ENCODE measurements at places on chromosomes 1 and 21.
A peak's percentile ranks its signal among the peaks of the same experiment; 100 is the strongest.

DNA sequence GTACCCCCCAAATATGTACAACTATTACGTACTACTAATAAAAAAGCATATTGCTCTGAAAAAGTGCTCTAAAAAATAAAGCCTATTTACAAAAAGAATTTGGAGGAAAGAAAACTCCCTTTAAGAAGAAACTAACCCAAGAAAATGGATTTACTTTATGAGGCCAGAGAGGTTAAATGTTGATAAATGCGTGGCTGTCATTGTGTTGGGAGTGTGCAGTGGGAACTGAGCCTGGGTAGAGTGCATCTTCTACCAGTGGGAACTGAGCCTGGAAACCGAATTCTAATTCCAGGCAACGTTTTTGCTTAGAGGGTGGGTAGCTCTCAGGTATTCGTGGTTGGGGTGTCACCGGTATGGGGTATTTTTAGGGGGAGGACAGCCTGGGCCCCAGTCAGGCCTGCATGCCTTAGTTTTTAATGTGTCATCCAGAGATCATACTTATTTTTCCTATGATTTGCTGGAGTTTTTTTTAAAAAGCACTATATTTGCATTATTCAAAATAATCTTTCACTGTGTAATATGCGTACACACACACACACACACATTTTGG, 24.1 kb upstream of the RNF187 start:
- no peak for DNase-seq

DNA sequence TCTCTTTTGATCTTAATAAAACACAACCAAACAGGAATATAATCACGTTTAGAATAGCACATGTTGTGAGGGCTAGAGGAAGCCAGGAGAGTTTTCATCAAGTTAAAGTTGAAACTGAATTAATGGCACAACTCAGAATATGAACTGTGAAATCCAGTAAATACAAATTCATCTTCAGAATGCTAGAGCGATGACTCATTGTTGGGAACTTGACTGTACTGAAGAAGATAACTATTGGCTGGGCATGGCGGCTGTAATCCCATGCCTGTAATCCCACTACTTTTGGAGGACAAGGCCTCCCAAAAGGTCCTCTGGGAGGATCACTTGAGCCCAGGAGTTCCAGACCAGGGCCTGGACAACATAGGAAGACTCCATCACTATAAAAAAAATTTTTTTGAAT, 8.8 kb downstream of the SYF2 start:
- no peak for DNase-seq

DNA sequence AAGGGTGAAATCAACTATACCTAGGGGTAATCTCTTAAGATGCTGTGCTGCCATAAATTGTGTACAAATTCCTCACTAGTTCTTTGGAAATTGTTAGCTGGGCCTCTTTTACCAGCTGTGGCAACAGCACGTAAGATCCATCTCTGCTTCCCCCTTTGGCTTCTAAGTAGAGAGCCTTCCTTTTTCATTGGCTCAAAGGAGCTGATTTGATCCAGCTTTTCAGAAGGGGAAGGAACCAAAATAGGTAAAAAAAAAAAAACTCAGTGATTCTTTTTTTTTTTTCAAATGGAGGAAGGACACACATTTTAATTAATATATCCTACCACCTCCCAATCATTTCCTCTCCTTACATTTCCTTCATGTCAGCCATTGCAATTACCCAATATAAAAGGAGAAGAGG, 4.0 kb upstream of the RCAN1 start:
- DNase-seq, result no peak

- DNase-seq, result no peak
Observed at GRCh38 chr1:31714442-31715086, 10.7 kb upstream of the COL16A1 start.

- DNase-seq, result no peak
Observed at GRCh38 chr1:67840449-67840848, 7.2 kb upstream of the GNG12 start.

GRCh38 chr1:8359617-8360481, 41.9 kb downstream of the SLC45A1 start:
- DNase-seq, result no peak

DNA sequence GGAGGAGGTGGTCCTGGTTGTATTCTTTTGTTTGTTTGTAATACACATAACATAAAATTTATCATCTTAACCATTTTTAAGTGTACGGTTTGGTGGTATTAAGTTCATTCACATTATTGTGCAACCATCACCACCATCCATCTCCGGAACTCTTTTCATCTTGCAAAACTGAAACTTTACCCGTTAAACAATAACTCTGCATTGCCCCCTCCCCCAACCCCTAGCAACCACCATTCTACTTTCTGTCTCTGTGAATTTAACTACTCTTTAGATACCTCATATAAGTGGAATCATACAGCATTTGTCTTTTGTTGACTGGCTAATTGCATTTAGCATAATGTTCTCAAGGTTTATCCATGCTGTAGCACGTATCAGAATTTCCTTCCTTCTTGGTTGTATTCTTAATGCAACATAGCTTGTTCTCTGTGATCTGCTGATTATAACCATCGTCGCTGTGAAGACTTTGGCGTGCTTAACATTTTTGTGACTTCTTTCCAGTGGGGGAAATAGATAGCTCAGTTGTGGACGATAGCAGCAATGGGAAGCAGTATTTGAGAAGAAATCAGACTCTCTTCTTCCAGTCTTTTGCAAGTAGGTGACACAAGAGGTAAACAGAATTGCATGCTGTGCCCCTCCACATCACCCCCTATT, 117.5 kb upstream of the HOOK1 start:
- no peak for DNase-seq

DNA sequence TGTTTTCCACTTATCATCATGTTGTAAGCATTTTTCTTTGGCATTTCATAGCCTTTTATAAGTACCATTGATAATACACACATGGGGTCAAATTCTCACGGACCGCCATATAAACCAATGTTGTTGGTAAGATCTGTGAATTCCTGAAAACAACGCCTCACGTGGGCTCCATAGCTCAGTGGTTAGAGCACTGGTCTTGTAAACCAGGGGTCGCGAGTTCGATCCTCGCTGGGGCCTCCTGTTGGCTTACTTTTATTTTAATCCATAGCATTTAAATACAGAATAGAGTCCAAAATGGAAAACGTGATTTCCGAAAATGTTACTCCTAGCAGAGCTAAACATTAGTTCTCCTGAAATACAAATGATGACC, 83.1 kb downstream of the HHIPL2 start:
- peak; percentile 93 for DNase-seq

DNA sequence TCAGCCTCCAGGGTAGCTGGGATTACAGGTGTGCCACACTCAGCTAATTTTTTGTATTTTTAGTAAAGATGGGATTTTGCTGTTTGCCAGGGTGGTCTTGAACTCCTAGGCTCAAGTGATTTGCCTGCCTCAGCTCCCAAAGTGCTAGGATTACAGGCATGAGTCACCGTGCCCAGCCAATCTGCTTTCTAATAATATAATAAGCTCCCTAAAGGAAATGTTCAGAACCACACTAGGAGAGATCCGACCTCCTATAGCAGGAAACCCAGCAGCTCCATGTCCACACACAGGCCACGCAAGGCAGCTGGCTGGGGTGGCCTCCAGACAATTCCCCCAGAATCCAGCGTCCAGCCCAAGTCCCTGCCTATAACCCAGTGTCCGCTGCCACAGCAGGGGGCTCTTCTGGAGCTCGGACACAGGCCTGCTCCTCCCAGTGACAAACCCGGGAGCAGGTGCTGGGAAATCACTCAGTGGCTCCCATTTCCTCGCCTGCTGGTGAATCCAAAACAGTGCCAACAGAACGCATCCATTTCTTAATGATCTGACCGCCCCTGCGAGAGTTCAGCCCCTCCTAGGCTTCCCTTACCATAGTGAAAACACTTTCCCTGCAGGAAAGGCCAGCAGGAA, 7.5 kb downstream of the RIPK4 start:
- no peak for DNase-seq

DNA sequence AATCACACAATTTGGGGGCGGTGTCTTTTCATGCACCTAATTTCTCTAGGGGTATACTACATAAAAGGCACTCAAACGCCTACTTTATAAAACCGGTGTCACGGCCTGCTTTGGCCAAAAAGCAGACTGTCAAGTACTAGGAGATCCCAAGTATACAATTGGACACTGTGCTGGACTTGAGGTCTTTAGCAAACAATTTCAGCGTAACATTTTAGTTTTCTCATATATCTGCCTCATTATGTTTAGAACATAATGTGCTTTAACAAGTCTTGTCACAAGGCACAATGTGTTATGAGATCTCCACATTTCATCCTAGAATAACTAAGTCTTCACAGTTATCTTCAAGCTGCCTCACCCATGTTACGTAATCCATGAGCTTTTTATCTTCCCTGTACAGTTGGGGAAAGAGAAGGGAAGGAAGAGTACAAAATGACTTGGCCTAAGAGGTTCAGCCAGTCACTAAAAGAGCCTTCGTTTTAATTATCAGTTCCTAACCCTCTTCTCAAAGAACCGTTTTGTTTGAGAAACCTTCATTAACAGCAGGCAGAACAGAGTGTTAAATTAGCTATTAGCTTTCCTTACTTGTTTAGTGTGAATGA, 1.7 kb downstream of the SSX2IP start:
- no peak for DNase-seq

- DNase-seq, result no peak
Observed at GRCh38 chr1:222557148-222557547, 9.2 kb upstream of the HHIPL2 start.

DNA sequence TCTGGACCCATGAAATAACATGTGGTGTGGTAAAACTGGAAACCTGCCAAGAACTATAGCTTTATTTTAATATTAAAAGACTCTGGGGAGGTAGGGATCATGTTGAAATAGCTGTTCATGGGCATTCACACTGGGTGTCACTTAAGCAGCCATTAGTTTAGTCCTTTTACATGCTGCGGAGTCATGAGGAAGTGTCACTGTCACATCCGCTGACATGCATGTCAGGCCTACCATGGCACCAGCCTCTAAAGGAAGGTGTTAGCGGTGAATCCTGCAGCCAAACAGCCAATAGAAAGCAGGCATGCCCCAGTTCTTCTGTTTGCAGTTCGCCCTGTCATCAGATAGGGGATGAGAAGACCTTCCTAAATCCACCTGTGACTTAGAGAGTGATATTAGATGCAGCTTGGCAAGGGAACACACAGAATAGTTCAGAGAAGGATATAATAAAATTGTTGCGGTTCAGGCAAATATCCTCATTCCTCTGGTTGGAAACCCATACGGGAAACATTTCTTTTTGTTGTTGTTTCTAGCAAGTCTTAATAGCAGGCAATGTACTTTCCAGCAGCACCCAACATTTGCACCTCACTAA, 100.4 kb downstream of the CACHD1 start:
- no peak for DNase-seq

DNA sequence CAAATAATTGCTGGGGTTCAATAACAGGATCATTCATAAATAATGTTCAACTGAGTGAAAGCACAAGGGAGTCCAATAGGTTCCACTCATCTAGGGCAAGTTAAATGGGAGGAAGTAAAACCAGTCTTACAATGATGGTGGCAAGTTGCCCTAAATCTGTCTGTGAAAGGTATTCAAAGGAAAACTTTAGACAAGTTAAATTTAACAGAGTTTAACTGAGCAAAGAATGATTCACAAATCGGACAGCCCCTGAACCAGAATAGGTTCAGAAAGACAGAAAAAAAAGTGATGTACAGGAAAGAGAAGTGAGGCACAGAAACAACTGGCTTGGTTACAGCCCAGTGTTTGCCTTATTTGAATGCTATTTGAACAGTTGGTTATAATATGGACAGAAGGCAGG, 183.5 kb upstream of the ADGRL4 start:
- DNase-seq, result no peak

DNA sequence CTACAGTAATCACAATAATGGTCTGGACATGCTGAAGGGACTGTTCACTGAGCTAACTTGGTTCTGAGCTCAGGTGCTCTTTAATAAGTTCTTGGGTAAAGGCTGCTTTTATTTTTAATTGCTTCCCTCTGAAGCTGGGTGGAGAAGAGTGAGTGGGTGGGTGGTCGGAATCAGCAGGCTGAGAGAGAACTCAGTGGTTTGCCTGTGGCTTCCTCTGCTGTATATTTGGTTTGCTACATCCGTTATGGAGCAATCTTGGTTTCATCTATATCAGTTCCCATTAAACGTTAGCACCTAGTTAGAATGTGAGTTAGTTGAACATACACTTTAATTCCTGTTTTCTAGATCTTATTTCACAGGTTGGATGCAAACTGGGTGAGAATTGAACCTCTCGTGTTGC, 23.3 kb downstream of the CNIH4 start:
- DNase-seq, result no peak

DNA sequence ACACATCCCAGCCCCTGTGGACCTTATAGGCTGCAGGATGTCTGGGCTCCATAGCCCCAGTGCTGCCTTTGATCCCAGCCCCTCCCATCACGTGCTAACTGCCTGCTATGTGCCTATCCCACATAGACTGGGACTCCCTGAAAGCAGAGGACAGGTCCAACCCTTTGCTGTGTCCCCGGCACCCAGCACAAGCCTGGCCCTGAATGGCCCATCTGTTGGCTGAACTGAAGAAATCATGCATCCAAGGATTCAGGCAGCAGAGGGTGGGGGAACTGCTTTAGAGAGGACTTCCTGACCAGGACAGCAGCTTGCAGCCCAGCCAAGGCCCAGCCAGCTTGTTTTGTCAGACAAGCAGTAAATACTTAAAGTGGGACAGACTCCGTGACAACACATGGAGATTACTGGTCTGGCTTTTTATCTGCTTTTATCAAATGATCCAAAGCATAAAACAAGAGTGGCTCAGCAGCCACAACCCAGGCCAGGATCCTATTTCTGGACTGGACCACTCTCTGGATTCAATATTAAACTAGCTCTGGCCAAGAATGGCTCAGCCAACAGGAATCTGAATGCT, 69.3 kb downstream of the GLIS1 start:
- DNase-seq, result no peak

- DNase-seq, result no peak
Observed at GRCh38 chr1:212430955-212431394, 1.7 kb upstream of the NENF start.

GRCh38 chr1:77831566-77831965, 52.1 kb downstream of the MIGA1 start:
- no peak for DNase-seq

DNA sequence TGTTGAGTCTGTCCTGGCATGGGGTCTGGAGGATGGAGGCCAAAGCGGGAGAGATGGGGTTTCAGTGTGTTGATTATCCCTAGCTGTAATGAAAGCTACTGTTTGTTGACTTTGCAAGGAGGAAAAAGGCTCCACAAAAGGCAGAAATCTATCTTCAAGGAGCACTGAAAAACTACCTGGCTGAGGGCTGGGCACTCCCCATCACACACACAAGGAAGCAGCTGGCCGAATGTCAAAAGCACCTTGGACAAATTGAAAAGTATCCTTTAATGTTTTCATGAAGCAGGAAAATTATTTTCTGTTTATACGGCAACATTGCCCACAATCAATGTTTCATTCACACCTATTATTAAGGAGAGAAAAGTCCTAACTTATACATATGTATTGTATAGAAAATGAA, 27.8 kb upstream of the PWP2 start:
- no peak for DNase-seq

- no peak for DNase-seq
Observed at GRCh38 chr21:16865632-16866031, 647.2 kb upstream of the CXADR start.

DNA sequence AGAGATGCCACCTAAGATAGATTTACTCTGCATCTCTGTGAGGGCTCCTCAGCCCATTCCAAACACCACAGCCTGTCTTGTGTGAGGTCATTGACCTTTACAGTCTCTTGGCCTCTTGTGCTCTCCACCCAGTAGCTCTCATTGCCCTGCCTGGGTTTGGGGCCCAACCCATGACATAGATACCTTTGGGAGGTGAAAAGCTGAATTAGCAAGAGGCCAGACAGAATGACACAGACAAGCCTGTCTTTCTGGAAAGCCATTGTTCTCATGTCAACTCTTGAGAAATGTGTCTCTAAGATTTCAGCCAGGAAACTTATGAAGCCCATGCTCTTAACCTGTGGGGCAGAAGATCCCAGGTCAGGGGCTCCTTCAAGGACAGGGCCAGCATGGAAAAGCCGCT, 18.4 kb upstream of the F3 start:
- DNase-seq, result no peak

All from NCI-H1694 (cell line).